Stimulated activated CD8-positive, alpha-beta memory T cell treated with anti-CD3 and anti-CD28 coated beads, Interleukin-7, amount 100 ng/mL, for 24 hours (primary cell): ENCODE measurements at places on chromosomes 6 and 20.

GRCh38 chr6:52736145-52736544, 27.1 kb downstream of the GSTA2 start:
- DNase-seq, result no peak

- no peak for DNase-seq
Observed at GRCh38 chr6:20366082-20366830, 35.4 kb upstream of the E2F3 start.

GRCh38 chr6:105432797-105433196, 29.9 kb upstream of the PREP start:
- DNase-seq, result no peak

- no peak for DNase-seq
Observed at GRCh38 chr6:50714487-50715379, 1.4 kb downstream of the TFAP2D start.

DNA sequence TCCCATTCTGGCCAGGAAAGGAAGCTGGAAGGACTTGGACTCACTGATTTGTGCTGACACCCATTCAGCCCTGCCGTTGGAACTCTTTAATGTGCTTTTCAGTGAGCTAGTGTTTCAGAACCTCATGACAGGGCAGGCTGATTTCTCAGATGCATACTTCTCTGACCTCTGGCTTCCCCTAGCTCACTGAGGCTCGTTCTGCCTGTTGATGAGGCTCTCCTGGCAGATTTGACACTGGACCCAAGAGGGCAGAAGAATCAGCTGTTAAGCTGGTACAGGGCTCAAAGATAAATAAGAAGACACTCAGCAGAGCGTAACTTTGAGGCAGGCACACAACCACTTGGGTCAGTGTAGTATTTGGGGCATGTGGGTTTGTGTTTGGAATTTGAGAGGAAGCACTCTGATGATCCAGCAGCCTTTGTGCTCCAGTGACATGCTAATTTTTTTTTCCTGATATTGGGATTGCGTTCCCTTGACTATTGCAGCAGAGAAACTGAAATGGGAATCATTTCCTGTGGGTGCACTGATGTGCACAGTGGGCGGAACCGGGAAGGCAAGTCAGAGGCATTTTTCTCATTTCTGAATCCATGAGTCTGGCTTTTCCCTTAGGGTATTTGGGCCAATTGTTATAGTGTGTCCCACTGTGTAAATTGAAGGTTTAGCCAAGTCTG, 80.2 kb downstream of the CARMIL1 start:
- DNase-seq, result no peak

GRCh38 chr6:28436404-28436803, 6.9 kb downstream of the ZSCAN23 start:
- DNase-seq, result no peak

DNA sequence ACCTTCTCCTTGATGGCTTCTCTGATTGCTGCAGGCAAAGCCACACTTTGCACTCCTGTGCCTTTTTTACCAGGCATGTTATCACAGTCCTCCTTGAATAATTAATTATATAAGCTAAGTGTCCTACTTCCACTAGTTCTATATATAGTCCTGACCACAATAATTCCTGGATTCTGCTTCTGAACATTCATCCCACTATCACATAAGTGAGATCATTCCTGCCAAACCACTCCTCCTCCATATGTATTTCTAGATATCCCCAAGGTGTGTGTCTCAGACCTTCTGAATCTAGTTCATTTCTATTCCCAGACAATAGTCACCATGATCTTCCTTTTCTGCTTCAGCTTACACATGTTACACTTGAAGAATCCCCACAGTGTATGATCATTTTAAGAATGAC, 1237.5 kb upstream of the MAP3K7 start:
- no peak for DNase-seq
